ENCODE measurements at places on chromosomes 3 and 15.
A peak's percentile ranks its signal among the peaks of the same experiment; 100 is the strongest.

- no peak for DNase-seq
These were observed 39.9 kb downstream of the PLS1 start for GRCh38 chr3:142636050-142636449.

DNA sequence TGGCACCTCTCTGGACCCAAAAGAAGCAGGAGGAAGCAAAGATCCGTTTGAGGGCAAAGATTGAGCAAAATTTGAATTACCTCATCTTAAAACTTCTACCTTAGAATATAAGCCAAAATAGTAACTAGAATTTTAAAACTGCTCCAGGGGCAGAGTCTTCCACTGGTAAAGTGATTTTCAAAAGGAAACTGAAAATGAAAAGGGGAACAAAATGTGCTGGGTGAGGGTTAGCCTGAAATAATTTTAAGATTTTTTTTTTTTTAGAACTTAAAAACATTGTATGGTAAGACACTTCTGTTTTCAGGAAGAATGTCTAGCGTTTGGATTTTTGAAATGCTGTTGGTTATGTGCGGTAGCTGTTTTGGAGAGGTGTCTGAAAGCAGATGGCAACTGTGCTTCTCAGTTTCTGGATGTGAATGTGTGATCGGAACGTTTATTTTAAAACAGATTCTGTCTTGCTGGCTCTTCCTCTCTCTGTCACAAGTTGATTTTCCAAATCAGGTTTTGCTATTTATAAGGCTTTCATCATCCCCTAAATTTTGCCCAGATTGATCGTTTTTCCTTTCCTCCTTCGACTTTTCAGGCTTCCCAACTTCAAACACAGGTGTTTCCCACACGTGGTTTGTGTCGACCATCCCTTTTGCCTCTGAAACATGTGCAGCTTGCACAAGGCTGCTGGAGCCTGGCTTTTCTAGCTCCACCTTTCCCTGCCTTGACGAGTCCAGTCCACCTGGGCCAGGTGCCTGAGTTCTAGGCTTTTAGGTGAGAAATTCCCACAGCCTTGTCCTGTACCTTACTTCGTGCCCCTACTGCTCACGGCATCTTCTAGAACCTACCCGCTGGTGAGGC lies 3.3 kb downstream of the LRRK1 start:
- no peak for DNase-seq

DNA sequence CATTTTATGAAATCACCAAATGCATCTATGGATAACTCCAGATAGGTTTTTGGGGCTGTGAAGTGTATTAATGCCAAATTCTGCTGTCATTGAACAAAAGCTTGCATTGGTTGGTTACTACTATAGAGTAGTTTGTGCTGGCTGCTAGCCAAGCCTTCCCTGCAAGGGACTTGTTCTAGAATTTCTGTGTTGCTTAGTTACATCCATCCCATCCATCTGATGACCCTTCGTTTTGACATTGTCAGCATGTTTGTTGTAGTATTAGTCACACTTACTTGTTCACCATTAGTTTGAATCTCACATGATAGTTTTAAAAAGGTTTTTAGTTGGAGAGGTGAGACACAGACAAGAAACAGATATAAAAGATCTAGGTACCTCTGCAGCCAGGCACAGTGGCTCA lies 7.0 kb upstream of the NIPA2 start:
- no peak for DNase-seq

DNA sequence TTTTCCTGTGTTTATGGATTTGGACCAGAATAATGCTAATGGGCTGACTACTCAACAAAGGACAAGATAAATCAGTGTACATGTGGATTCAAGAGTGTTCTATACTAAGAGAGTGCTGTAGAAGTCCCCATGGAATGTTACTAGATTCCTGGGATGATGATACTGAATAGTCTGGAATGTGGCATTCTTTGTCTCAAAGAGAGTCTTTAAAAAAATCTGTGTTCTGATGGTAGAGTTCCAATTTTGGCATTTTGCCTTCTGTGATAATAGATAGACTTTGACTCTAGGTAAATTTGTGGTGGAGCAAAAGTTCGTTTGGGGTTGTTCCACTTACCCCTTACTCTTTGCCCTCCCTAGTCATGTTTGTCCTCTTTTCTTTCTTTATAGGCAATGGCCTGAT lies 43.7 kb downstream of the NMD3 start:
- DNase-seq, result no peak

- no peak for DNase-seq
These were observed 374.6 kb downstream of the EPHB1 start for GRCh38 chr3:135169651-135170050.

DNA sequence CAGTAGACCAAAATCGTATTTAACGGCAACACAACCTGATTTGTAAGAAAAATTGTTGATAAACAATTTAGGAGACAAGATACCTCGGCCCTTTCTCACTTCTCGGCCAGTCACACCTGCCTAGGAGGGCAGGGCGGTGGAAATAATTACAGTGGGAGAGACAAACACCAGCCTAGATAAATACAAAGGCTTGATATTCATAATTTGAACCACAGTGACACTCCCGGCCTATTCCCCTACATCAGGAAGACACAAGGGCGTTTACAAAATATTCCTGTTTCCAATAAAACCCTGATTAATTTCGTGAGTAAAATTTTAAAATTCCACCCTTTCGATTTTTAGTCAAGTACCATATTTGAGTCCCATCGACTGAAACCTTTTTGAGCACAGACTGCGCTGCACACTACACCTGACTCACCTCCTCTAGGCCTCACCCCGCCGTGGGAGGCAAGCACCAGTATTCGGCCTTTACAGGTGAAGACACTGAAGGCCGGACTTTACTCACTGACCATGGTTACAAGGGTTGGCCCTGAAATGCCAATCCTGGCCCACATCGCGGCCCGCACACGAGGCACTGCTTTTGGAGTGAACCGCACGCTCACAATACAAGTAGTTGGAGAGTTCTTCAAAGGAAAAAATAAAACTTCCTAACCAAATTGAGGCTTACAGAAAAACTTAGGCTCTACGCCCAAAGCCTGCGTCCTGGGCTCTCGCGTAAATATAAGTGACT lies 794 bp downstream of the ARPP19 start:
- DNase-seq, result no peak

GRCh38 chr15:49466119-49466518 lies 43.1 kb downstream of the FGF7 start:
- no peak for DNase-seq

DNA sequence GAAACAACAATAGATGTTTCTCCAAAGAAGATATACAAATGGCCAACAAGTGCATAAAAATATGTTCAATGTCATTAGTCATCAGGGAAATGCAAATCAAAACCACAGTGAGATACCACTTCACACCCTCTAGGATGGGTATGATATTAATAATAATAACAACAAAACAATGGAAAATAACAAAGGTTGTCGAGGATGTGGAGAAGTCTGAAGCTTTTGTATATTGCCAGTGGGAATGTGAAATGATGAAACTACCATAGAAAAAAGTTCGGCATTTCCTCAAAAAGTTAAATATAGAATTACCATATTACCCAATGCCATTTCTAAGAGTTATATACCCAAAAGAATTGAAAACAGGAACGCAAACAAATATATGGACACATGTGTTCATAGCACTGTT lies 10.8 kb downstream of the BHLHE40 start:
- DNase-seq, result no peak

GRCh38 chr3:58169371-58169770 lies 41.4 kb downstream of the DNASE1L3 start:
- no peak for DNase-seq

GRCh38 chr15:50335251-50335650 lies 19.7 kb downstream of the GABPB1 start:
- DNase-seq, result no peak

GRCh38 chr3:185744997-185745843 lies 79.6 kb downstream of the IGF2BP2 start:
- DNase-seq, result peak; percentile 31

DNA sequence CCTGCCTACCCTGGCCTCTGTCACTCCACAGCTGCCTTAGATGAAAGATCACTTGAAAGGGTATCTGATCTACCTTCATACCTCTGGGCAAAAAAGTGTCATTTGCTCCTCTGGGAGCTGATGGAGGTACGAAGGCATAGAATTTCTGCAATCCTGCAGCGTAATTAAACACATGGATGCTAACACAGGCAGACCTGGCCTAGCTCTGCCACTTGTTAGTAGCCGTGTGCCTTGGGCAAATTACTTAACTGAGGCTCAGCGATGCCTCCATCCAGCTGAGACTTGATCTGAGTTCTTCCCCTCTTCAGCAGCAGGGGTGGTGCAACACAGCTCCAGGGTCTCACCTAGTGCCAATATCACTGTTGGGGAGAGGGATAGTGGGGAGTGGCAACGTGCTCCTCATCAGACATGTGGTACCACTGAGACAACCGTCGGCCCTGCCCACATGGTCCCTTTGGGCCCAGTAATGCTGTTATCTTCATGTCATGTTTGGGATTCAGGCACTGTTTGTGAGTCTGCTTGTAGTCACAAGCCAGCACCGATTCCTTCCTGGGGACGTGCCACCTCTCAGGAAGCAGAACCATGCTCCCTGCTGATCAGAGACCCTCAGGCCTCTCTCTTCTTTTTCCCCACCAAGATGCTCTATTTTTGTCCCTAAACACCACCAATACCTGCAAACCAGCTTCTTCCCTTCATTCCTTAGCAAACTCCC lies 34.1 kb upstream of the PIAS1 start:
- no peak for DNase-seq

GRCh38 chr3:39168156-39168780 lies 14.9 kb upstream of the CSRNP1 start:
- no peak for DNase-seq

GRCh38 chr3:29591579-29591978 lies 310.7 kb downstream of the RBMS3 start:
- DNase-seq, result no peak

- no peak for DNase-seq
These were observed 152.9 kb downstream of the ATP10A start for GRCh38 chr15:25710184-25710583.

DNA sequence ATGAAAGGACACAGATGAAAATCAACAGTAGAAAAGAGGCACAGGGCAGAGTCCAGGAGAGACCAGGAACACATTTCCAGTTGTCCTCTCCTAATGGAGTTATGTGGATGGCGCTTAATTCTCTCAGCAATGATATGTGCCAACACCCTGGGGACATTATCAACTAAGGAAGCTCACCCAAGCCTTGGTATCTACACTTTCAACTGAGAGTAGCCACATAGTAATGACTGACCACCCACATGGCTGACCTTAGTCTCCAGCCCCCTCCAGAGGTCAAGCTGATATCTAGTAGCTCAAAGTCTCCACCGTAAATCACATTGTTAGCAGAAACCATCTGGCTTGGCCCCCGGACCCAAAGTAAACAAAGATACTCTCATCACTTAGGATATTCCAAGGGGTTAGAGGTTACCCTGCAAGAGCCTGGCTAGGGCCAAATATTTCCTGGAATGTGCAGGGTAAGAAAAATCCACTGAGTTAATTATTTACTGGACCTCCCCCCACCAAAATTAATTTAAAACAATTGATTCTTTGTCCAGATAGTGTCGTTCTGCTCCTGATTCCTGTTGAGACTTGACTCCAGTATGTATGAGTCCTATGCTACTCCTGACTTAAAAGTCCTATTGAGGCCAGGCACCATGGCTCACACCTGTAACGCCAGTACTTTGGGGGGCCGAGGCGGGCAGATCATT lies 24.8 kb downstream of the GABRR3 start:
- DNase-seq, result no peak

DNA sequence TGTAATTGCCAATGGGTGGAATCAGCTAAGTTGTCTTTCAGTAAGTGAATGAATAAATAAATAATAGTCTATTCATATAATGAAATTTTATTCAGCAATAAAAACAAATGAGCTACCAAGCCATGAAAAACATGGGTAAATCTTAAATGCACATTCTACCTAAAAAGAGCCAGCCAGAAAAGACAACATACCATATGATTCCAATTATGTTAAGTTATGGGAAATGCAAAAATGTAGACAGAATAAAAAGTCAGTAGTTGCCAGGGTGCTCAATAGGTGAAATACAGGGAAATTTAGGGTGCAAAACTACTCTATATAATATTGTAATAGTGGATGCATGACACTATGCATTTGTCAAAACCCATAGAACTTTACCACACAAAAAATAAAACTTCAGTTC lies 277.2 kb upstream of the EPHA6 start:
- no peak for DNase-seq

- no peak for DNase-seq
These were observed 28.0 kb upstream of the TPRG1 start for GRCh38 chr3:189143771-189144170.

GRCh38 chr3:191238321-191238817 lies 39.3 kb downstream of the OSTN start:
- no peak for DNase-seq

GRCh38 chr3:15682561-15683185 lies 81.1 kb downstream of the BTD start:
- DNase-seq, result peak; percentile 21

GRCh38 chr3:187237741-187238140 lies 40.5 kb downstream of the RTP1 start:
- DNase-seq, result no peak

- DNase-seq, result peak; percentile 90
These were observed 11.3 kb upstream of the LIMD1 start for GRCh38 chr3:45583021-45583851.

GRCh38 chr3:44962621-44963393 lies 13.2 kb downstream of the ZDHHC3 start:
- no peak for DNase-seq

GRCh38 chr3:175447521-175447920 lies 588.4 kb downstream of the NAALADL2 start:
- peak; percentile 22 for DNase-seq

- DNase-seq, result no peak
These were observed 26.9 kb downstream of the PHC3 start for GRCh38 chr3:170154569-170155143.

- DNase-seq, result peak; percentile 76
These were observed 9.4 kb downstream of the NAA50 start for GRCh38 chr3:113736548-113737089.

- DNase-seq, result no peak
These were observed 318.6 kb downstream of the FHIT start for GRCh38 chr3:60932643-60933042.

DNA sequence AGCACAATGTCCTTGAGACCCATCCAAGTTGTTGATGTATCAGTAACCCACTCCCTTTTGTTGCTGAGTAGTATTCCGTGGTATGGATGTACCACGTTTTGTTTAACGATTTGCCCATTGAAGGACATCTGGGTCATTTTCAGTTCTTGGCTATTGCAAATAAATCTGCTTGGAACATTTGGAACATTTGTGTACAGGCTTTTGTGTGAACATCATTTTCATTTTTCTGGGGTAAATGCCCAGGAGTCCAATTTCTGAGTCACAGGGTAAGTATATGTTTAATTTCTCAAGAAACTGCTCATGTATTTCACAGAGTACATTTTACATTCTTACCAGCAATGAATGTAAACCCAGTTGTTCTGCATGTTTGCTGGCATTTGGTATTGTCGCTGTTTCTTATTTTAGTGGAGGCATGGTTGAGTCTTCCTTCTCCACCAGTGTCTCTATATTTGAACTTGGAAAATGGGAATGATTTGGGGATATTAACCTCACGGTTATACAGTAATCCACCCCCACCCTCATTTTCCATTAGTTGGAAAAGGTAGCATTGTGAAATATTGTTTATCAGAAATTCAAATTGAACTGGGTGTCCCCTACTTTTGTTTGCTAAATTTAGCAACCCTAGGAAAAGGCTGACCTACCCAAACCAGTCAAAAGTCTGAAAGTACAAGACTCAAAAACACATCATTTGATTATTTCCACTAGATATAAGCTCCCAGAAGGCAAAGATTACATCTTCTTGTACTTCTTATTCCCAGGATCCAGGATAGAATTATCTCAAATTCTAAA lies 30.8 kb downstream of the POMGNT2 start:
- no peak for DNase-seq

GRCh38 chr3:151146071-151146730 lies 56.8 kb downstream of the GPR171 start:
- DNase-seq, result peak; percentile 76

GRCh38 chr3:52546111-52546901 lies 9.9 kb downstream of the UQCC5 start:
- no peak for DNase-seq
